ENCODE measurements at places on chromosomes 11 and 22. TPM values are rescaled to one million over a fixed set of nuclear protein-coding genes. Genes with fewer than 3 reads are reported as not detected.

DNA sequence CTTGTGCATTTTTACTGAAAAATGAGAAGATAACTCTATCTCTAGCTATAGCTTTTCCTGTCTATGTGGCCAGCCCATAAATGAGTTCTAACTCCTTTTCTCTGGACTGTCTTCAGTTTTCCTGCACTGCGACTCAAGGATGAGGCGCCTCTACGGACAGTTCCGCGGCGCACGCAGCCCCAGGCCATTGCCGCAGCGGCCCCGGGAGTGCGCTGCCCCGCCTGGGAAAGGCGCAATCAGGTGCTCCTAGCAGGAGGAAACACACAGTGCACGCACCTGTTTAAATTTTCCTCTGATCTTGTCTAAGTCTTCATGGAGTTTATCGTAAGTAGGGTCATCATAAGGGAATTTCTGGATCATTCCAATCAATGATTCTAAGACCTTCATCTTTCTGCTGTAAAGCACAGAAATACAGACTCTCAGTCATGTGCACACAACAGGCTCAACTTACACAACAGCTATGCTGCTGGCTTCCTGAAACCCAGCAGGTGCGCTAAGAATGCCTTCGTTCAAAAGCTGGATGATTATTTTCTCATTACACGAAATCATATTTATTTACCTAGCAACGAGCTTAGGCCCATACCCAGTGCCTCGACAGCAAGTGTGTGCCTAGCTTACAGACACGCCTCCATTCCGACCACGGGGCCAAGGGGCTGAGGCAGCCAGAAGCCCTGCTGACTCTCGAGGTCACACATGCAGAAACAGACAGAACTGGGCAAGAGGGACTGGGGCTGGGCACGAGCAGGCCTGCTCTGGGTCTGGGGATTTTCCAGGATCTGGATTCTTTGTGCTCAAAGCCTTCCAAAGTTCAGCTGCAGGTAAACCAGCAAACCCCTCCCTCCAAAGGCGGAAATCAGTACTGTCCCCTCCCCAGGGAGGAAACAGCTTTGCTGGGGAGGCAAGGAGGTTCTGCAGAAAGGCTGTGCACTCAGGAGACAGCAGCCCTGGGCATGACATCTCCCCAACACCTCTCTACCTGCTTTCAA, 7.2 kb downstream of the LTO1 start:
- no peak for DNase-seq

DNA sequence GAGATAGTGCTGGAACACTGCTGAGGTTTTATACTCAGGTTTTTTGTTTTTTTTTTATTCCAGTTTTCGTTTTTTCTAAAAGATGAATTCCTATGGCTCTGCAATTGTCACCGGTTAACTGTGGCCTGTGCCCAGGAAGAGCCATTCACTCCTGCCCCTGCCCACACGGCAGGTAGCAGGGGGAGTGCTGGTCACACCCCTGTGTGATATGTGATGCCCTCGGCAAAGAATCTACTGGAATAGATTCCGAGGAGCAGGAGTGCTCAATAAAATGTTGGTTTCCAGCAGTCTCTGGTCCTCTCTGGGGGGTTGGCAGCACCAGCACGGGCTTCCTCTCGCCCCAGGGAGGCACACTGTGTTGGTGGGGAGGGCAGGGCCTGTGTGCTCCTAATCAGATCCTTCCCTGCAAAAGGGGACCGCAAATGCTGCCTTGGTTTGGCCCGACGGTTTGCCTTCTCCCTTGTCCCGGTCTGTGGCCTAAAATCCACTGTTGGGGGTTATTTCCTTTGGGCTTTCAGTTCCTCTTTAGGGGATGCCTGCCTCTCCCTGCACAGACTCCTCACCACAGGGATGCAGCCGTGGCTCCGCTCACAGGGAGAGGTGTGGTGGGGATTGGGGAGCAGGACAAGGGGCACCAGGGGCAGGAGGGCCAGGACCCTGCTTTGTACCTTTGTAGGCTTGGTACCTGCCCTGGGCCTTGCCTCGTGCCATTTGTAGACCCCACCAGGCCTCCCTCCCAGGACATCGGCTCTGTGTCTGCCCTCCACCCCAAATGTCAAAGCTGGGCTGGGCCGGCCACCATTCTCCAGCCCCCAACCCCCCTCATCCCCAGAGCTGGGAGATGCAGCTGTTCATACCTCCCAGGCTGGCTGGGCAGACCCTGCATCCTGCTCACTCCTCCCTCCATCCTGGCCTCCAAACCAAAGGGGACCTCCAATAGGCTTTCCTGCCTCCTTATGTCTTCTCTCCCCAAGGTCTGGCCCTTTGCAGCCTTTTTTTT, 13.5 kb downstream of the MCAT start:
- DNase-seq: no peak

DNA sequence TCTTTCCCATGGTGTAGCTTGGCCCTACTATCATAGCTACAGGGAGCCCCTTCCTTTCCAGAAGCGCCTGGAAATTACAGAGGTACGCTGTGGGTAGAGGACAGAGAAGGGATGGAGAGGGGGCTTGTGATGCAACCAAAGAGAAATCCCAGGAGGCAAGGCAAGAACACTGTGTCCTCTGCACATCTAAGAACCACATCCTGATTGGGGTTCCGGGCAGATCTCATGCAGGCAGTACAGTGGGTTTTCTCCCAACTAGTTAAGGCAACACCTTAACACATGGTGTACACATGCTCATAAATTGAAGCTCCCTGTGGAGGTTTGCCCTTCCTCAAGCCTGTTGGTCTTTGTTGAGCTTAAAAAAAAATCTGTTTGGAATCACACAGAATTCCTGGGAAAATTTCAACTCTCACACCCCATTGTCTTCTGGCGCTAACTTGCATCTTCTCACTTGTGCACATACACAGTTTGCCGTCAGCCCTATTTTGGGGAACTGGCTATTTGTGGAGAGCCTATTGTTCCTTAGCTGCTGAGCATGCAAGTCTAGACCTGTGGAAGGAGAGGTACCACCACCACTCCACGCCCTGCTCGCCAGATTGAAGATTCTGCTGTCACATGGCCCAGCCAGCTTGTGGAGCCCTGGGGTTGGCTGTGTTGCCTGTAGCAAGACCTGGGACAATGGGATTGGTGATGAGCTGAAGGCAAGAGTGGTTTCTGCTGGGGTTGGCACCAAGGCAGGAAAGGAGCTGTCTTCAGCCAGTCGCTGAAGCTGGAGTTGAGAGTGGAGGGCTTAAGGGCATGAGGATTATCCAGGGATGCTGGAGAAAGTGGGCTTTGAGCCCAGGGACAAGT, 52.4 kb downstream of the ALX4 start:
- no peak for DNase-seq

GRCh38 chr22:39877079-39877845, 16.3 kb downstream of the ENTHD1 start:
- DNase-seq: no peak

- no peak for DNase-seq
These were observed 3.4 kb downstream of the SLC17A6 start for GRCh38 chr11:22341588-22341931.

GRCh38 chr22:44185237-44186120, 4.8 kb downstream of the PARVG start:
- no peak for DNase-seq

DNA sequence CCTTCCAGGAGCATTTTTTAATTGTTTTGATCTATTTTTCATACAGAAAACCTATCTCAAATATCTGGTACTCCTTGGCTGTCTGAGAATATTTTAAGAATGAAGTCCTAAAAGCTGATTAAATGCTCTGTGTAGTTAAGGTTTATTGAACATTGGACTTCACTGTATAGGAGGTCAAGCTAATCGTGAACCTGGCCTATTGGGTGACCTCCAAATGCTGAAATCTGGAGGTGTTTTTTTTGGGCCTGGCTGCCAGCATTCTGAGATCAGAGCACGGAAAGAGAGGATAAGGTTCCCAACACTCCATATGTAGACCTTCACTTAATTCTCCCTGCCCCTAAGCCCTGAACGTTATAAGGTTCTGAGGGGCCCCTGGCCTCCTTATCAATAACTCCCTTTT, 8.3 kb downstream of the IL17RA start:
- DNase-seq: no peak

DNA sequence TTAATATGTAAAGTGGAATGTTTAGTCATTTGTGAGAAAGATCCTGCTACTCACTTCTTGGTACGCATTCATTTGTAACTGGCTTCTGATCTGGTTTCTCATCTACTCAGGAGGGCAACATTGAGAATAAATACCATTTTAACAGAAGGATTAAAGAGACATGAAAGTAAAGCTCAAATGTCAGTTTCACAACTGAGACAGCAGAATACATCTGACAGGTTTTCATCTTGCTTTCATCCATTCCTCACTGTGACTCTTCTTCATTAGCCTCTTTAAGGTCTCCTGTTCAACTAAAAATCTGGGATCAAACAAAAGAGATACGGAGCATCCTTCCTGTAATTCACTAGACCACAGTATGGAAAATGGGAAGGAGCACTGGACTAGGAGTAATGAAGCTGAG, 31.4 kb upstream of the CCDC89 start:
- no peak for DNase-seq

DNA sequence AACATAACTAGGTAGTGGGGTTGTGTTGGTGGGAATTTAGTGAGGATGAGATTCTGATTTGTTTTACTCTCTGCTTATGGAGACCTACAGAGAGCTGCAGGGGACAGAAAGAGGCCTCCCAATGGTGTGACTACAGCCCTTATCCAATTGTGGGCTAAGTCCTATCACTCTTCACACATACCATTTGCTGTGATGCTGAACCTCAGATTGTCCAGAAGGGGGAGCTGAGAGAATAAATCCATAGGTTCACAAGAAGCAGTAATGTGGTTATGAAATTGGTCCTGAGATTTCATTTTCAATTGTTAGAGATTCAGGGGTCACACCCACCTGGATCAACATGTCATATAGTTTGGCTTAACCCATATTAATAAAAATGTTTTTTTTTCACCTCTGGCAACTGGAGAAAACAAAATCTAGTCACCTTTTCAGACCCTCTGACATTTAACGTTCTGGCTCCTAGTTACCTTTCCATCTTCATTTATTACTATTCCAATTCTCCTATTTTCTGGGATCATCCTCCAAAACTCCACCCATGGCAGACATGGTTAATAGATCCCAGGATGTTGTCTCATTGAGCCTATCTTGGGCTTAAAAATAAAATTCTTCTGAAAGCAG, 53.3 kb upstream of the PTPN5 start:
- no peak for DNase-seq

DNA sequence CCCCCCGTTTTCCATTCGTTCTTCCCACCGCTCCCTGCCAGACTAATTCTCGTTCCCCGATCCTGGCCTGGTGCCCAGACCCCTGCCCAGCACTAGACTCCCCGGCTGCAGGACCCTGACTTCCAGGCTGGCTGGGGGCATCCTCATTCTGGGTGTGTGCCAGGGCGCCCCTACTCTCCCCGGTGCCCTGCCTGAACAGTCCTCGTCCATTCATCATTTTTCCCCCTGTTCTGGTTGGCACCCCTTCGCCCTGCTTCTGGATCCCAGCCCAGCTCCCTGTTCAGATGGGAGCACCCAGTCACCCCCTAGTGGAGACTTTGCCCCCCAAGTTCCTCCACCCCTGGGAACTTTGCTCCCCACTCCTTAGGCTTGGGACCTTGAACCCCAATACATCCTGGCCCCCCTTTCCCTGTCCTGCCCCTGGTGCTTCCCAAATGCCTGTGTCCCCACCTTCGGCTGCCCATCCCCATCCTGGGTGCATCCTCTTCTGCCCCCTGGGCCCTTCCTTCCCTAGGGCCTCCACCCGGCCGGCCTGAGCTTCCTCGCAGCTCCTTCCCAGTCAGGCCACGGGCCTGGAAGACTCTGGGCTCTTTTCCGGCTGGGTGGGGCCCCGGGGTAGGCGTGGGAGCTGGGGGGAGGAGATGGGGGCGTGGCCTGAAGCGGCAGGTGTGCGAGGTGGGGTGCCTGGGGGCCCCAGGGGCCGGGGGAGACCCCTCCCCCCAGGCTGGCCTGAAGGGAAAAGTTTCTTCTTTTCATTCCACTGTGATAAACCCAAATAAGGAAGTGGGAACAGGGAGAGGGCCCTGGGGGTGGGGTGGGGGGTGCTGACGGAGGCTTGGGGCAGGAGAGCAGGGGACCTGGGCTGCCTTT, 908 bp downstream of the PLCB3 start:
- DNase-seq: no peak

- DNase-seq: no peak
These were observed 62.2 kb upstream of the FDX1 start for GRCh38 chr11:110367571-110367970.

GRCh38 chr11:100830274-100830673, 143.2 kb downstream of the ARHGAP42 start:
- DNase-seq: no peak

DNA sequence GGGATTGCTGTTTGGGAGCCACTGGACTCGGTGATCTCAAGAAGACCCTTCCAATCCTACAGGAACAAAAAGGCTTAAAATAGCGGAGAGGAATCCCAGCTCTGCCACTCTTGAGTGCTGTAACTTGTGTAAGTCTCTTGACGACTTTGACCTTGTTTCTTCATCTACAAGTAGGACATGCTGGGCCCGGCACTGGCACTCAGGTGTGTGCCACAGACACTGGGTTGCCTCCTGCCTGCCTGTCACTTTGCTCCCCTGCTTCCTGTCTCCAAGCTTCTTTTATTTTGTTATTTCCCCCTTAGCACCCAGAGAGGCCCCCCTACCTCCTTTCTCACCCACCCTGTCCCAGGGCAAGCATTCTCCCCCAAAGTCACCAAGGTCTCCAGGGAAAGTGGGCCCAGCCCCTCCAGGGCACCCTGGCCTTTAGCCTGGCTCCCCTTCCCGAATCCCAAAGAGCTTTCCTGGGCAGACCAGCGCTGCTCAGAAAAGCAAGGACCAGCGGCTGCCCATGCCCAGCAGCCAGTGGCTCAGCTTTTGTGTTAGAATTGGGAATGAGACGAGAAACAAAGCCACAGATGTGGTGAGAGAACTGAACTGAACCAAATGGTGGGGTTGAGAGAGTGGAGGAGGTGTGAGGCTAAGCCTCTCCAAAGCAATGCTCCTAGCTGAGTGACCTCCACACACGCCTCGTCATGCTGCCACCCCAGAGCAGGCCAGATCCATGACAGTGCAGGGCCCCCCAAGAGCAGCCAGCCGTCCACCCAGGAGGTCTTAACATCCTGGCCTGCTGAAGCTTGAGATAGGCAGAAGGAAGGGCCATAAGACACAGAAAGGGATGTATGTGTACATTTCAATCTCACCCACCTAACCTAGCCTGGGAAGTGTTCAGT, 4.5 kb downstream of the TRIM29 start:
- DNase-seq: no peak

The ARVCF gene
- total RNA-seq: 34.8 TPM

The INSC gene
- total RNA-seq: 3.0 TPM

The OR4D5 gene
- not detected for total RNA-seq

The TEX54 gene
- not detected for total RNA-seq

The F2 gene
- total RNA-seq: 1.1 TPM

The MPPED1 gene
- not detected for total RNA-seq

The CHRM1 gene
- not detected for total RNA-seq

Data from esophagus muscularis mucosa (tissue), 4 donors.